ENCODE measurements at places on chromosomes 1 and 21.

GRCh38 chr1:59359325-59359724 lies 62.4 kb downstream of the FGGY start:
- no peak for DNase-seq

GRCh38 chr1:24920533-24920925 lies 9.5 kb downstream of the RUNX3 start:
- no peak for DNase-seq

GRCh38 chr1:153465811-153466636 lies 5.6 kb upstream of the S100A7 start:
- DNase-seq = peak; percentile 59

DNA sequence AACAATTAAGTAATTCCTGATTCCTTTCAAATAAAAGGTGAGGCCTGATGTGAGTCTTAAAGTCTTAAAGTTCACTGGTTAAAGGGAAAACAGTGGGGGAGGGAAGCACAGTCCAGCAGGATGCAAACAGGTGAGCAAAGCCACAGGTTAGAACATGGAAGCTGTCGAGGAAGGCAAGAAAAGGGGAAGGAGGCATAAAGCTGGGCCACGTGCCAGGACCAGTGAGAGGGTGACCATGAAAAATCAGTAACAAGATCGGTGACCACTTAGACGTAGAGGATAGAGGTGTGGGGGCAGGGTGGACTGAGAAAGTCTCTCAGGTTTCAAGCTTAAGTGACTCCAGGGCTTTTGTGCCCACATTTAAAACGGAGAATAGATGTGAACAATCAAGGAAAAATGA lies 231.3 kb downstream of the SETD4 start:
- DNase-seq = no peak

GRCh38 chr1:198656500-198656932 lies 17.7 kb downstream of the PTPRC start:
- DNase-seq = no peak

DNA sequence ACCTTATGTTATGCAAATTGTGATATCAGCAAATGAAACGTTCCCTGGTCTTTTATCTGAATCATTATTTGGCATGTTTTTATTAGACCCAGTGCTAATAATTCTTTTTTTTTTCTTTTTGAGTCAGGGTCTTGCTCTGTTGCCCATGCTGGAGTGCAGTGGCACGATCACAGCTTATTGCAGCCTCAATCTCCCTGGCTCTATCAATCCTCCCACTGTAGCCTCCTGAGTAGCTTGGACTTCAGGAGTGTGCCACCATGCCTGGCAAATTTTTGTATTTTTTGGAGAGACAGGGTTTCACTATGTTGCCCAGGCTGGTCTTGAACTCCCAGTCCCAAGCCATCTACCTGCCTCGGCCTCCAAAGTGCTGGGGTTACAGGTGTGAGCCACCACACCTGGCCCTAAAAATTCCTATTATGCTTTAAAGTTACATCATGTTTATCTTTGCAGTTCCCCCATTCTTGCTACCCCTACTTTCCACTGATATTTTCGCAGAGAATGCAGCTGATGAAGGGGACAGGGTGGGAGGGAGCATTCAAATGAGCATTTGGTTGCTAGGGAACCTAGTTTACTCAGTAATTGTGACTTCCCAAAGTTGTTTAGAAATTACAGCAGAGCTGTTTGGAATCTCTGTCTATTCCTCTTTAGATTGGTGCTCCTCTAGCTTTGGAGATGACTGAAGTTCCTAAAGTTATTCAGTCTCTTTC lies 18.4 kb downstream of the C1orf21 start:
- no peak for DNase-seq

All from DMS53 (cell line).